ENCODE measurements at places on chromosomes 16 and 17.

GRCh38 chr17:17155568-17155967 lies 50.6 kb downstream of the PLD6 start:
- DNase-seq = no peak

- peak; percentile 91 for DNase-seq
These were observed 503 bp downstream of the DHX58 start for GRCh38 chr17:42111871-42112551.

GRCh38 chr16:89200124-89200849 lies at the start of gene SLC22A31:
Gene SLC22A31, minus strand, starts transcription at chr16:89200537. Its CDS starts 36 bp downstream, at chr16:89200501.
- DNase-seq = peak; percentile 6

DNA sequence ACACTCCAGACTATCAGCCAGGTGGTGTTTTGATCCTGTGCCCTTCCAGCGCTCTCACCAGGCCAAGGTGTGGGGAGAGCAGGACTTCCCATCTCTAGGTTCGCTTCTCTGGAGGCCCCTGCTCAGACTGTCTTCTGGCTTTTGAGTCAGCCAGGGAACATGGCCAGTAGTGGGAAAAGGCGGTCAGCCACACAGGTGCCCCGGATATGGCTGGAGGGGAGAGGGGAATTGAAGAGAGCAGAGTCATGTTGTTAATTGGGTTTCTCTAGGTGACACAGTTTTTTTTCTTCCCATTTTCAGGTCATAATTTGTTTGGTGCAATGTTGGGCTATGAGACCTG lies 1.5 kb downstream of the MINK1 start:
- DNase-seq = no peak

DNA sequence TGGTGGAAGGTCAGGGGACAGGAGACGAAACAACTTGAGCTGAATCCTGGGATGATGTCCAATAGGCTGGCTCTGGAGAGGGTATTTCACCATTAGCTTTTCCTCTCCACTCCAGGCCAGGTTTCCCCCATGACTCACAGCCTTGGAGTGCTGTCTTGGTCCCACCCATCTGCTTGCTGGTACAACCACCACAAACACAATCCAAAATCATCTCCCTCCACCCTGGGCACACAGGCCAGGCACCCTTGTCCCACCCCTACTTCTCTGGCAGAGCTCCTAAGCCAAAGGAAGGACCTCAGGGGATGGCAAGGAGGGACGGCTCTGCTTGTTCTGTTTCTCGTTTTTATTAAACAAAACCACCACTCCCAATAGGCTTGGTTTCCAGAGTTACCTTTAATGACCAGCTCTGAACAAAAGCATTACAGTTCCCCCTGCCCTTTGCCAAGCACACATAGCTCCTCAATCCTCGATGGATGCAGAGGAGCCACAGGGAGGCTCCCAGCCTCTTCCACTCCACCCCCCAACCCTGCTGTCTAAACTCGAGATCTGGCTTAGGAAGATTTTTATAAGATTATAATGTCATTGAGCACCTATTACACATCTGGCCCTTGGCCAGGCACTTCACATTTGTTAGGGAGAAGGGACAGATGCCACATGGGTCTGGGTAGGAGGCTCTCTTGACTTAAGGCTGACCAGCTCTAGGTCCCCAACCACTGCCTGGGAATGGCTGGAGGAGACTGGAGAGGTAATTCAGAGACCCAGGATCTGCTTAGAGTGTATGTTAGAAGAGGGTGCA lies 13.3 kb downstream of the CAVIN1 start:
- DNase-seq = peak; percentile 43

DNA sequence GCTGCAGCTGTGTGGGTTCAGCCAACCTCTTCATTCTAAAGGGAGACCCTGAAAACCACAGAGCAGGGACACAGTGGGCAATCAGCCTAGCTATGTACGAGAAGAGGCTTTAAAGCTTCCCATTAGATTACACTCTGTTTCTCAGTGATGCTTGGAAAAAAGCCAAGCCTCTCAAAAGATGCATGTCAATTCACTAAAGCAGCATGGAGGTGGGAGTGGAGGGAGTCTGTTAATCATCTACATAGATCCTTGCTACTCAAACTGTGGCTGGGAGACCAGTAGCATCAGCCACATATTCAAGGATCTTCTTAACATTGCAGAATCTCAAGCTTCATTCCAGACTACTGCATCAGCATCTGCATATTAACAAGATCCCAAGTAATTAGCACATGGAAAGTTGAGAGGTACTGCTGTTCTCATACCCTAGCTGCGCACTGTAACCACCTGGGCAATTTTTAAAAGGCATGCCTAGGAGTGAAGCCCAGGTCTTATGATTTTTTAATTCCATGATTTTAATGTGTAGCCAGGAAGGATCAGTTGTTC lies 305.9 kb downstream of the PMP22 start:
- no peak for DNase-seq

DNA sequence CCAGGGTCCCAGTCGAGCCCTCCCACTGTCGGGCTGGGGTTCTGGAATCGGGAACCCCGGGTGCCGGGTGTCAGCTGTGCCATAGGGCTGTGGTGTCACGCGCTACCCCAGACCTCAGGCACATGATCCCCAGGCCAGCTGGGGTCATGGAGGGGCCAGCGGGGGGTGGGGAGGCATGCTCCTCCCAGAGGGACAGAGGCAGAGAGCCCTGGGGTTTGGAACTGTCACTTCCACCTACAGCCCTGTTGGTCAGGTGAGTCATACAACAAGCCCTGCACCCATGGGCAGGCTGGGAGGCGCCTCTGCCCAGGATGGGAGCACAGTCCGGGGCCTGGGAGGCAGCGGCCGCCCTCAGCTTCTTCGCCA lies 63.0 kb downstream of the BAIAP2 start:
- peak; percentile 57 for DNase-seq

DNA sequence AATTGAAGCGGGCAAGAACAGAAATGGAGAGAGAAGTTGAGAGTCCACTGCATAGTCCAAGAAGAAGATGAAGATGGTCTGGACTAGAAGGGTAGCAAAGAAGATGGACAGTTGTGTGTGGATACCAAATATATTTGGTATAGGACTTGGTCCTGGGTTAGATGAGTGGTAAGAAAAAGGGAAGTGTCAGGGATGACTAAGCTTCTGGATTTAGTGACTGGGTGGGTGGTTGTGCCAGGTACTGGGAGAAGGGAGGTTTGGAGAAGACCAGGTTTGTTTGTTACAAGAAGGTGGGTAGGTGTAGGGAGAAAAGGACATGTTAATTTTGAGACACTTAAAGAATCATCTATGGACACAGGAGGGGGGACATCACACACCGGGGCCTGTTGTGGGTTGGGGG lies 5.4 kb downstream of the VMP1 start:
- DNase-seq = no peak

- peak; percentile 57 for DNase-seq
These were observed 58.4 kb downstream of the EPN2 start for GRCh38 chr17:19295473-19296135.

- no peak for DNase-seq
These were observed 11.8 kb downstream of the ASPHD1 start for GRCh38 chr16:29912087-29912486.

DNA sequence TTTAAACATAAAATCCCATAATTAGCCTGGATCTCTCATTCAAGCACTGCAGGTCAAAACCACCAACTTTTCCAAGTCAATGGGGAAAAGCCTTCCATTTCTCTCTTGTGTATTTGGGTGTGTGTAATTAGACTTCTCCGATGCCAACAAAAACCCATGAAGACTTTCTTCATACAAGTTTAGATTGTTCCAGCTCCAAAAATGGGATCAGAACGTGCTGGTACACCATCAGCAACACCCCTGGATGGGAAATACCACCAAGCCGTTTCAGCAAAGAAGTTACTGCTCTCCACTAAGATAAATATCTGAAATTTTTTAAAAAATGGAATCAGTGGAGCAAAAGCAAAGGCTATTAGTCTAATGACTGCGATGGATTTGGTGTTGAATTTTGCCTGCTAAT lies 837.3 kb upstream of the SOX9 start:
- no peak for DNase-seq

GRCh38 chr16:77406680-77407079 lies 28.2 kb downstream of the ADAMTS18 start:
- DNase-seq = no peak

DNA sequence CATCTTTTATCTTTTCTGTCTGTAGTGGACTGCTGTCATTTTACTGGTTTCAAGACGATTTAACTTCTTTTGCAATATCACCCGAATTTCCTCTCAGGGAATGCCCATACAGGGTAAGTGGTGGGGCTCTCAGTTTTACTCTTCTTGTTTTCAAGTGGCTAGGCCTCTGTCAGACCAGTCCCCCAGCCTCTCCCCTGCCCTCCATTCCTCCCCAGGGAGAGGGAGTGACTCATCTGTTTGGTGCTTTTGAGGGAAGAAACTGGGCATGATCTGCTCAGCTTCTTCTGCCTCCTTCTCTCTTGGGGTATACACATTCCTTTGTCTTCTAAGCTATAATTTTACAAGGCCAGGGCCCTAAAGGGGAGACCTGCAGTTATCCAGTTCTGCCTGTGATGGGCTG lies 332.0 kb downstream of the CBLN1 start:
- no peak for DNase-seq

DNA sequence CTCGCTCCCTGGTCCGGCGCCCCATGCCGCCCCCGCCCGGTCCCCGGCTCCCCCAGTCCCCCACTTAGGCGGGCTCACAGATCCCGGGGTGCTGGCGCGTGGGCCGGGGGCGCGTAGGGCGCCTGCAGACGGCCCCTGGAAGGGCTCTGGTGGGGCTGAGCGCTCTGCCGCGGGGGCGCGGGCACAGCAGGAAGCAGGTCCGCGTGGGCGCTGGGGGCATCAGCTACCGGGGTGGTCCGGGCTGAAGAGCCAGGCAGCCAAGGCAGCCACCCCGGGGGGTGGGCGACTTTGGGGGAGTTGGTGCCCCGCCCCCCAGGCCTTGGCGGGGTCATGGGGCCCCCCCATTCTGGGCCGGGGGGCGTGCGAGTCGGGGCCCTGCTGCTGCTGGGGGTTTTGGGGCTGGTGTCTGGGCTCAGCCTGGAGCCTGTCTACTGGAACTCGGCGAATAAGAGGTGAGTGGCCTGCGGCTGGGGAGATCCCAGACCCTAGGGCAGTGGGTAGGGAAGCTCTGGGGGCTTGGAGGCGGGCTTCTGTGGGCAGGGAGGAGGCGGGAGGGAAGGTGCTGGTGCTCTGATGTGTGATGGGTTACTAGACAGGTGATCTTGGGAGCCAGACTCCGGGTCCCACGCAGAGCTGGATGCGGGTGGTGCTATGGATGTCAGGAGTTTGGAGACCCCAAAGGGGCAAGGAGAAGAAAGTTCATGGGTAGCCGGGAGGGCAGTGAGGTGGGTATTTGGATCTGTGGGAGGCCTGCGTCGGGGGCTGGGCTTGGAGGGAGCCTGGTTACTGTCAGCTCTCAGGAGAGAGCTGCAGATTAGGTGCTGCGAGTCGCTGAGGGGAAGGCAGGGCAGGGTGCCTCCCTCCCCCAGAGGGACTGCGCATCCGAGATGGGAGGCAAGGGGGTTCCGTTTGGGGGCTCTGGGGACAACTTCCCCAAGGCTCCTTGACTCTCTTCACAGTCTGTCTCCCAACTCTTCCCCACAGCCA lies 560 bp downstream of the EFNB3 start:
- DNase-seq = no peak

DNA sequence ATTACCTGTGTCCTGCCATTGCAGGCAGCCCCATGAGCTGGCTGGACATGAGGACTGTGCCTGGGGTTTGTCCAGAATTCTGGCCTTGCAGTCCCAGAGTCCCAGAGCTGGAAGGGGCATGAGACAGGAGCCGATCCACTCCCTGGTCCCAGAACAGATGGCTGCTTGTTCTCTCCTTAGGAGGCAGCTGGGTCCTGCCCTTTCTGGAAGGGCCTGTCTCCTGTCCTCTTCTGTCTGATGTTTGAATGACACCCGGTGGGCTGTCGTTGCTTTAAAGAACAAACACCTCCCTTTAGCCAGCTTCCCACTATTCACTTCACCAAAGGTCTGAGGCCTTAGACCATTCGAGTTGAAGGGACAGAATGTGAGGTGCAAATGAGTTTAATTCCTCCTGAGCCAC lies 63.8 kb downstream of the RAP1GAP2 start:
- DNase-seq = no peak

GRCh38 chr16:14196539-14196938 lies 125.4 kb downstream of the MRTFB start:
- DNase-seq = no peak

DNA sequence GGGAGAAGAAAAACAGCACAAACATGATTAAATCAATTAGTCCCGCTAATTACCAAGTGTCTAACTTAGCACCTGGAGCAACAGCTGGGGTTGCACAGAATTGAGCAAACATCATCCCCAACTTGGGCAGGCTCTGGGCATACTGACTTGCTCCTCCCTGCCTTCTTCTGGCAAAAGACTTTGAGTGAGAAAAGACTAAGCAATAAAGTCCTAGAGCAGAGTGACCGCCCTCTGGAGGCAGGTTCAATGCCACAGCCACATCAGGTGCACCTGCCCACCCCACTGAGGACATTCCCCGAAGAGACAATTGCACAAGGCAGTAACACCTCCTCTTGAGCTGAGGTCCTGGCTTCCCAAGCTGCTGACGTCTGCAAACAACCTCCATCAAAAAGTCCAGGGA lies 358.3 kb downstream of the SOX9 start:
- DNase-seq = no peak

GRCh38 chr17:49977463-49978389 lies 8.7 kb downstream of the DLX4 start:
- no peak for DNase-seq

DNA sequence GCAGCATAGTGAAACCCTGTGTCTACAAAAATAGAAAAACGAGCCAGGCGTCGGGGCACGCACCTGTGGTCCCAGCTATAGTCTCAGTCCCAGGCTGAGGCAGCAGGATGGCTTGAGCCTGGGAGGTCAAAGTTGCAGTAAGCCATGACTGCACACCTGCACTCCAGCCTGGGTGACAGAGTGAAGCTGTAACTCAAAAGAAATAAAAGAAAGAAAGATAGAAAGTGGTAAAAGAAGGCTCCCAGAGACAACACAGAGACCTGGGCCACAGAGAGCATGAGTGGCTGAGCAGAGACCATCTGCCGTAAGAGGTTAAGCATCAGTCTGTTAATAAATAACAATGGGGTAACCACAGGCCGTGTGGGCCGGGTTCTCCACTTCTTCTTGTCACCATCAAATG lies 15.3 kb upstream of the HEXD start:
- DNase-seq = no peak

- DNase-seq = no peak
These were observed 9.2 kb downstream of the PAFAH1B1 start for GRCh38 chr17:2602597-2603017.

DNA sequence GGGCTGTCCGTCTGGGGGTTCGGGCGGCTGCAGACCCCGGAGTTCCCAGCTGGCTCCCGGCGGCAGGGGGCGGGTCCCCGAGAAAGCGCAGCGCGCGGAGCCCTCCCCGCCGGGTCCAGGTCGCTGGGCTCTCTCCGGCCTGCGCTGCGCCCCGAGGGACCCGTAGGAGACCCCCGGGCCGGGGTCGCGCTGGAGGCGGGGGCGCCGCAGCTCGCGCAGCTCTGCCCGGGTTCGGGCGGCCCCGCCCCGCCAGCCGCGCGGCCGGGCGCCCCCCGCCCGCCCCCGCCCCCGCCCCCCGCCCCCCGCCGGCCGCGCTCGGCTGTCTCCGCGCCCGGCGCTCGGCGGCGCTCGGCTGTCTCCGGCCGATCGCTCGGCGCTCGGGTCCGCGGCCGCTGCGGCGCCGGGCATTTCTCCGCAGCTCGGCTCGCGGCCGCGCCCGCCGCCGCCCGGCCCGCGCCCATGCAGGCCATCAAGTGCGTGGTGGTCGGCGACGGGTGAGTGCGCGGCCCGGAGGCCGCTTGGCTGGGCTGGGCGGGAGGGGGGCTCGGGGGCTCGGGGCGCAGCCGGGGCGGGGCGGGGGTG lies at the start of gene RAC3:
Gene RAC3 (plus strand): TSS at position 376 of the 582 bp plus-strand sequence. CDS start 84 bp downstream, at position 460.
- peak; percentile 32 for DNase-seq

GRCh38 chr17:40832840-40833239 lies 10.4 kb upstream of the KRT10 start:
- no peak for DNase-seq
